ENCODE measurements at places on chromosomes 4 and X.

DNA sequence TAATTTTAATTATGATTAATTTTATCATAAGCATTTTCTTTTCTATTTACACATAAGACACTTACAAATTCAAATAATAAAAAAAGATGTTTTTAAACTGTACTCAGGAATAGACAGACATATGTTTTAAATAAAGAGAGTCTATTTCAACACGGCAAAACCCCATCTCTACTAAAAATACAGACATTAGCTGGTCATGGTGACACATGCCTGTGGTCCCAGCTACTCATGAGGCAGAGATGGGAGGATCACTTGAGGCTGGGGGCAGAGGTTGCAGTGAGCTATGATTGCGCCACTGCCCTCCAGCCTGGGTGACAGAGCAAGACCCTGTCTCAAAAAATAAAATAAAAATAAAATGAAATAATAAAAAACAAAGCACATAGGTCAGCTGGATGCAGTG lies 14.8 kb downstream of the FAM9B start:
- DNase-seq, result no peak

DNA sequence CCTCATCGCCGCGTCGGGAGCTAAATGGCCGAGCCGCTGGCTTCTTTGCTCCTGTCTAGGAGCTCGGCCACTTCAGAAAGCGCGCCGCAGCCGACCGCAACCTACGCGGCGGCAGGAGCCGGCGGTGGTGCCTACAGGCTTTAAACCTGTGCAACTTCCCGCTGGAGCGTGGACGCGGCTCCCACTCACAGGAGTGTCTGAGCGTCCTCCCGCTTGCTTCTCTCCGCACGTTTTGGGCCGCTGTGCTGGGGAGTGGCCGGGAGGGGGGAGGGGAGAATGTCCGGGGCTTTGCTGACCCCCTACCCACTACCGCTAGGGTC lies 1.0 kb downstream of the NHSL2 start:
- DNase-seq, result no peak

GRCh38 chrX:136034668-136035067 lies 49.4 kb downstream of the SLC9A6 start:
- no peak for DNase-seq

DNA sequence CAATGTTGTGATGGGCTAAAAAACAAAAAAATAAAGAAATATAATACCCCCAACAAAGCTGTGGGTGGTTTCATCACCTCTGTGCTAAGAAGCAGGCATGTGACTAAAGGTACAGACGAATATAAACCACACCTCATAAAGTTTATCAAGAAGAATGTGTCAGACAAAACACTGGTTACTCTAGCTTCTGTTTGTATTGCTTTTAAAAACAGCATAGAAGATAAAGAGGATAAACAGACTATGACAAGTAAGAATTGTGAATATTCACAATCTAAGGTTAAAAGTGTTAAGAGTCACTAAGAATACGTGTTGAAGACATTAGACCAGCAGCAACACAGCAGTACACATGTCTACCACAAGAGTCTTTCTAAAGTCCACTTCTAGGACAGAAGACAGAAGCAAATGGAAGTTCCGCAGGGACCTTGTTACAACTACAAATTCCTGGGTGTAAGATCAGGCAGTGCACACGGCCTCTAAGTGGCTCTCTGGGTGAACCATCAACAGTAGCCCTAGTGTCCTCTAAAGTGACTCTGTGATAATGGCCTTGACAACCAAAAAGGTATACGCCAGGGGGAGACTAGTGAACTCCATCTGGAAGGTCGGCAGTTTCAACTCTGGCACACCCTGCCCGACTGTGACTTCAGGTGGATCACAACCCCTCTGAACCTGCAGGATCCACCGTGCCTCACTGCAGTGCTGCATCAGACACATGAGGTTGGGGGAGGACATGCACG lies 8.3 kb upstream of the FGFBP2 start:
- no peak for DNase-seq

DNA sequence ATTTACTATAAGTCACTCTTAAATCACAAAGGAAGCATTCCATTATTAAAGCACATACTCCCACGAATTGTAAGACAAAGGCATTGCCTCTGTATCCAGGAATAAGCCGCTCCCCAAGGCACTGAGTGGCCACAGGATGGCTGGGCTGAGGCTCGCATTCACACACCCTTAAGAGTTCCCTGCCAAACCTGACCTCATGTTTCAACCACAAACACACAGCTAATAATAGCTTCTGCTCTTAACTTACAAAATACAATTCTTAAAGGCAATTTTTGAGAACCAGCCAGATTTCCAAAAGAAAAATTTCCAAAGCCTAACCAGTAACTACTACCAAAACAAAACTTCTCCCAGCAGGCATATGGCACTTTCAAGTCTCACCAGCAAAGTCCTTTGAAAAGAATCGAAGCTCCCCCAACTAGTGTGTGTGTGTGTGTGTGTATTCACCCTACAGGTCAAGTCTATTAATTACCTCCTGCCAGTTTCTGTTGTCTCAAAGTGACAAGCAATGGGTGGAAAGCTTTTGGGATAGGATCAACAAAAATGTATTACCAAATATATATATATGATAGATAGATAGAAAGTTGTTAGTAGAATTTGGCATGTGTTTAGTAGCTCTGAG lies 36.0 kb downstream of the ARHGAP6 start:
- no peak for DNase-seq

DNA sequence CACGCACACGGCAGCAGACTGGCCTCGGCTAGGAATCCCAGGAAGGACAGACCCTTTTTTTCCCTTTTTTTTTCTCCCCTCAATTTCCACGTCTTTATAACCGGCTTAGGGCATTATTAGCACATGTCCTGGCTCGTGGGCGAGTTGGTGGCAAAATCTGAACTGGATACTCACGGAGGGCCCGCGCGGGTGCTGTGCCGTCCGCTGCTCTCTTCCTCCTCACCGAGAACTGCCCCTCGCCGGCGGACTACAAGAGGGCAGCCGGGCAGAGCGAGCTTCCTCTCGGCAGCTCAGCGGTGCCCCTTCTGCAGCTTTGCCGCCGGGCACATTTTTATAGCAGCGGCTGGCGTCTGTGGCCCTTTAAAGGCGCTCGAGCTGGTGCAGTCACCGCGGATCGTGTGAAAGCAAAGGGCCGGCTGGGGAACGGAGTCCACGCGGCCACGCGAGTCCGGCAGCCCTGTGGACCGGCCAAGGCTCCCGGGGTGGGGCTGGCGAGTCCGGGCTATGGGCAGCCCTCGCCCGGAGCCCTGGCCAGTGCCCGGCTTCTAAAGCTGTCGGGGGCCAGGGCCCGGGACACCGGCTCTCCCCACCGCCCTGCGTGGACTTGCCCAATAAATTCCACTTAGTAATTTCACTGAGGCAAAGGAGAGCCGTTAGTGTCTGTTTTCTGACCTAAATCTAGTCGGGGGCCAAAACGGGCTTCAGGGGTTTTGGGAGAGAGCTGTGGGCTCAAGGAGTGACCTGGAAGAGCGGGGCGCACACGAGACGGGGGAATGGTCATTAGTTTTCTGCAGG lies 1.3 kb upstream of the CITED1 start:
- DNase-seq, result no peak

- no peak for DNase-seq
Measured at GRCh38 chrX:38879631-38880220, 78.5 kb downstream of the MID1IP1 start.

DNA sequence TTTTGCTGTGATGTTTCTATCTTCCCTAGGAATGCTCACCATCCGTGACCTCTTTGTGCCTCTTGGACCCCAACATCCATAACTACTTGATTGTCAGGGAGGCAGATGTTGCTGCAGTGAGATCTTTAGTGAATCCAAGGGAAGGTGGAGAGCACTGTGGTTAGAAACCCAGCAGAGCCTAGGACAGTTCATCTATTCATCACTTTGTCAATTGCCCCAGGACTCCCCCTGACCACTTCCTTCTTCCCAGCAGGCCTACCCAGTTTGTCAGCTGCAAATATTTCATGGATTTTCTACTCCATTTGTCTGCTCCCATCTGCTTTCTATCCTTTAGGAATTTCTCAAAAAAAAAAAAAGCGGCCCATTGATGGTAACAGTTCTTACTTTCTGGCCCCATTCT lies 942.8 kb downstream of the PCDH7 start:
- DNase-seq, result no peak

DNA sequence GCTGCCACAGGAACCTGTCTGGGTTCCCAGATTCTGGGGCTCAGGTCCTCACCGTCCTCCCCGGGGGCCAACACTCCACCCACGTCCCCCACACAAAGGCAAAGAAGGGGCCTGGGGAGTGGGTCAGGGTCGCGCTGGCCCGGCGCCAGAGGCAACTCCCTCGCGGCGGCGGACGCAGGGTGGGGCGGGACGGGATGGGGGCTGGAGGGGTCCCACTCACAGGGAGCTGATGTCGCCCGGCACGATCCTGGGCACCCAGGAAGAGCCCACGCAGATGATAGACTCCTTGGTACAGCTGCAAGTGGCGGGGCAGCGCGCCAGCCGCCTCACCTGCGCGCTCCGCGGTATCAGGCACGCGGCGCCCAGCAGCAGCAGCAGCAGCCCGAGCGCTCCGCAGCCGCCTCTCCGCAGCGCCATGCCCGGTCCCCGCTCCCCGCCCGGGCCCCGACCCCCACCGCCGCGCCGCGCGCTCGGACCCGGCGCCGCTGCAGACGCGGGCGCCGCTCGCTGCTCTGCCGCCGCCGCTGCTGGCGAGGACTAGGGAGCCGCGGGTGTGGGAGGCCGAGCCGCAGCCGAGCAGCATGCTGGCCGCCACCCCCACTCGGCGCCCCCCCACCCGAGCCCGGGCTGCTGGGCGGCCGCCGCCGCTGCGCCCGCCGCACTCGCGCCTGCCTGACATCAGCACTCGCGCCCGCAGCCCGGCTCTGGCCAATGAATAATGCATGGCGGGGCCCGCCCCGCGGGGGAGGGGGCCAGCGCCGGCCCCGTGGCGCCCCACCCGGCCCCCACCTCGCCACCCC lies at the start of gene LGI2:
Gene LGI2, minus strand, starts transcription at position 670 of the 800 bp plus-strand sequence. Its CDS starts 253 bp downstream, at position 417.
- no peak for DNase-seq

DNA sequence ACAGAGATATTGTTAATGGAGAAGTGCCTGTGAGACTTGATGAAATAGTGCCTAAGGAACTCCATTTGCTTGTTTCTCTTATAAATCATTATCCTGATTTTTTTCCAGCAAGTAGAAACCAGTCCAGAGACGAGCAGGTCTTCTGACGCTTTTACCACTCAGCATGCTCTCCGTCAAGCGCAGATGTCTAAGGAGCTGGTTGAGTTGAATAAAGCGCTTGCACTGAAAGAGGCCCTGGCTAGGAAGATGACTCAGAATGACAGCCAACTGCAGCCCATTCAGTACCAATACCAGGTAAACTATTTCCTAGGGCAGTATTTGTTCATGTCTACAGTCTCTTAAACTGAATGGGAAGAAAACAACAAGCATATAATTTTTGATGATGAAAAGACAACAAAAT lies 63.6 kb downstream of the KIF4A start:
- DNase-seq, result no peak

DNA sequence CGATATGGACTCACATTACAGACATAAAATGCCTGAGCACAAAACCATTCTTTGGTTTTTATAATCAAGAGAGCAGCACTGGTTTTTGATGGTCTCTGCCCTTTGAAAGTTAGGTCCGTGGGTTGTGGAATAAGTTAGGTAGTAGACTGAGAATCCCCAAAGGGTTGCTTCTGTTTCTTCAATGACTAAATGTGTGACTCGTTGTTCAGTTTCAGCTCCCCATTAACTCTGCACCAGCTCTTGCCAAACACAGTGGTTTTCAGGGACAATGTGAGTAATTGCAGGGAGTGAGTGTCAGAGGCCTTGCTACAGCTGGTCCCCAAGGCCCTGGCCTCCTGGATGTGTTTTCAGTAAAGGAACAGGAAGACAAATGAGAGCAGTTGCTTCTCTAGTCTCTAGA lies 24.8 kb downstream of the SMIM20 start:
- no peak for DNase-seq

- no peak for DNase-seq
Measured at GRCh38 chr4:66252291-66252690, 582.0 kb upstream of the EPHA5 start.

GRCh38 chr4:54586320-54586955 lies 71.3 kb upstream of the KIT start:
- no peak for DNase-seq

- DNase-seq, result no peak
Measured at GRCh38 chr4:138005486-138005885, 236.7 kb downstream of the SLC7A11 start.

DNA sequence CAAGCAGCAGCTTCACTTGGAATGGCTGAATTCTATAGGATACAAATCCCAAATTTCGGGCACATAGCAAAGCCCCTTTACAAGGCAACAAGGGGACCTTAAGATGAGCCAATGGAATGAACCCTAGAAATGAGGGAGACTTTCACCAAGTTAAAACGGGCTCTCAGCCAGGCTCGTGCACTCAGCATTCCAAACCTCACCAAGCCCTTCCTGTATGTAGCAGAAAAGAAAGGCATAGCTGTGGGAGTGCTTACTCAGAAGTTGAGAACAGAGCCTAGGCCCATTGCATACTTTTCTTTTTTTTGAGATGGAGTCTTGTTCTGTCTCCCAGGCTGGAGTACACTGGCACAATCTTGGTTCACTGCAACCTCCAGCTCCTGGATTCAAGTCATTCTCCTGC lies 10.8 kb upstream of the HERC5 start:
- DNase-seq, result no peak

DNA sequence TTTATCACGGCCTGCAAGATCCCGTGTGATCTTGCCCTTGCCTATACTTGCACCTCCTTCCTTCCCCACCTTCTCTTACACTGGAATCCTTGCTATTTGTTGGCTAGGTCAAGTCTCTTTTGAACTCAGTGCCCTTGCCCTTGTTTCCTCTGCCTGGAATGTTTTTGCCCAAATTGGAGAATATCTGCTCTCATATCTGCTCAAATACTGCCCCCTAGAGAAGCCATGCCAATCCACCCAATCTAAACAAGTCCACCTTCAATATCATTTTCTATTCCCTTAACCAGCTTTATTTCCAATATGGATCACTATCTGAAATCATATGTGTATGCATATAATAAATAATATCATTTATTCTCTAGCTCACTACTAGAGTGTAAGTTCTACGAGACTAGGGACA lies 1044.2 kb upstream of the FTHL17 start:
- no peak for DNase-seq

- DNase-seq, result no peak
Measured at GRCh38 chr4:124414276-124415040, 298.1 kb downstream of the ANKRD50 start.

DNA sequence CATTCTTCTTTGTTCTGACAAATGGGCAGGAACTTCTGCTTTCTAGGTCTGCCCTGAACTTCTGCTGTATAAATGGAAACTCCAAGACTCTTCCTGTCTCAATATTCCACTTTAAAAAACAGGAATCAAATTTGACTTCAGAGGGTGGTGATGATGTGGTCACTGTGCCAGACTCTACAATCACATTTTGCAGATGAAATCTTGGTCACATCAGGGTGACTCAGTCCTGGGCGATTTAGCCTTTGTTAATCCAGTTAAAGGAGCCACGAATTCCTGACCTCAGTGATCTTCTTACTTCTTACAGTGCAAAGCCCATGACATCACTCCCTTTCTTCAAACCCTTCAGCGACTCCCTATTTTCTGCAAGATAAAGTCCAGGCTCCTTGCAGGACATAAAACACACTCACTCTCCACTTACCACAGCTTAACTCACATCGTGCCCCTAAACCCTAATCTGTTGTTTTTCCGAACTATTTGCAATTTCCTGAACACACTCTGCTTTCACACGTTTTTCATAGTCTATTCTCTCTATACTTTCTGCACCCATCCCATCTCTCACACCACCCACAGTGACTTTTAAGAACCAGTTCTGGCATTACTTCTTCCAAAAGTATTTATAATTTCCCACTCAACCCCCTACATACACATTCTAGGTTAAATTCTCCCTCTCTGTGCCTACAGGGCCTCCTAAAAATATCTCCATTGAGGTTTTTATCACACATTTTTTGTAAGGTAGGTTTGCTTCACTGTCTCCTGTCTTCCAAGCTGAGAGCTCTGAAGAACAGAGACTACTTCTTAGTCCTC lies 11.1 kb downstream of the GASK1B start:
- DNase-seq, result no peak

GRCh38 chrX:132331000-132331399 lies 111.8 kb upstream of the RAP2C start:
- no peak for DNase-seq

All from stimulated activated CD8-positive, alpha-beta memory T cell treated with anti-CD3 and anti-CD28 coated beads, Interleukin-7, amount 100 ng/mL, for 1 hour (primary cell).